Stimulated activated CD8-positive, alpha-beta memory T cell treated with anti-CD3 and anti-CD28 coated beads, Interleukin-4, amount 100 ng/mL, for 24 hours (primary cell): ENCODE measurements at places on chromosomes 5 and 9.

DNA sequence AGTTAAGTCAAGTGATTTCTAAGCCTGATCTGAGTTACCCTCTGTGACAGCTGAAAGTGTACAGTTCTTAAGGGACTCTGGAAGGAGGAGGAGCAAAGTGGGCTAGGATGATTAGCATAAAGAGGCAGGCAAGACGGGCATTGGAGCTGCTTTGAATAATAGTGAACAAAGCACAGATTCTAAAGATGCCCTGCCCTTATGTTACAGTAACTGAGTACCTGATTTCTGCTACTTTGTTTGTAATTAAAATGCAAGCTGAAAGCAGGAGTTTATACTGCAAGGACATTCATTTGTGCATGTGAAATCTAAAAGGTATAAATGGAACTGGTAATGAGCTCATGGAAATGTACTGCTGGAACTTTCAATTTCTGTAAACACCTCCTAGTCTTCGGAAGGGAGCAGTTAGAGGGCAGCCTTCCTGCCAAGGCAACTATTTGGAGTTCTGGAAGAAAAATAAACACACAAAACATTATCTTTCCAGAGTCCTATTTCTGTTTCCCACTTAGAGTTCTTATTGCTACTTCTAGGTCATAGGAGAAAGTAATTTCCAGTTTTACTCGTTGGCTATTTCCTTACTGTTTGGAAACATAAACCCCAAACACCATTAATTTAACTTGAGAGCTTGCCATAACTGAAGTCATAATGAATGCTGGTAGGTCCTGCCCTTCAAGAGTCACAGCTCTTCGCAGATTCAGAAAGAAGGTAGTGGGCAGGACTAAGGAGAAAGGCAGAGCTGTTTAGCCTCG, at the start of gene RANBP3L:
RANBP3L (minus strand) TSS at position 45 of the 746 bp plus-strand sequence. CDS start 486 bp downstream, outside the sequence.
- DNase-seq: no peak

GRCh38 chr5:131640043-131640856, 5.2 kb upstream of the RAPGEF6 start:
- DNase-seq: peak; percentile 34

DNA sequence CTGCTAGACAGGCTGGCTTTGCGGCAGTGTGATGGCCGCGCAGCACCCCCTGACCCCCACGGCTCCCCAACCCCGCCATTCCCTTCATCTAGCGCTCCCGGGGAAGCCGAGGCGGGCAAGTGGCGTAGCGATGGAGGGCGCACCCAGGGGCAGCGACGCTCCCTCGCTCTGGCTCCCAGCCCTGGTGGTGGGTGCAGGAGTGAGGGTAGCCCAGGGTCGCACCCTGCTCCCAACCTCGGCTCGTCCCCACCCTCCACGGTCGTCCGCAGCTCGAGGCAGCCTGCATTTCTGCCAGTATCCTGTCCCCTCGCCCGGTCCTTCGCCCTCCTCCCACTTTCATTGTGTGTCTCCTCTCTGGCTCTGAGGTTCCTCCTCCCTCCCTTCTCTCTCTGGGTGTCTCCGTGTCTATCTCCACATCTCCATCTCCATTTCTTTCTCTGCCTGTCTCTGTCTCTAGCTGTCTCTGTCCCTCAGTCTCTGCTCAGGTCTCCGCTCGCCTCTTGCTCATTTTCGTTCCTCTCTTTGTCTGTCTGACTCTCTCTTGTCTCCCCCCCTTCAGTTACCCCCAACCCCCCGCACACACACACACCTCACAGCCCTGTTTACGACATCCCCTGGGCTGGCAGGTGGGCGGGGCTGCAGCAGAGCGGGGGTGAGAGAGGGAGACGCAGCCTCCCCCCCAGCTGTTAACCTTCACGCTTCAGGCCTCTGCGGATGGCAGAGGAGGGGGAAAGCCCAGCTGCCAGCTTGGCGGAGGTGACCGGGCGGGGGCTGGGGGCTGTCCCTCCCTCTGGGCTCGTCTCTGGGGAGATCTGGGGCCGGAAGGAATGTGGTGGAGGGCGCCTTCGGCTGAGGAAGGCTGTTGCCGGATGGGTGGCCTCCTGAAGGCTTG, 48.7 kb upstream of the PSD2 start:
- peak; percentile 76 for DNase-seq

GRCh38 chr5:167766957-167767356, 524.5 kb upstream of the WWC1 start:
- DNase-seq: no peak

DNA sequence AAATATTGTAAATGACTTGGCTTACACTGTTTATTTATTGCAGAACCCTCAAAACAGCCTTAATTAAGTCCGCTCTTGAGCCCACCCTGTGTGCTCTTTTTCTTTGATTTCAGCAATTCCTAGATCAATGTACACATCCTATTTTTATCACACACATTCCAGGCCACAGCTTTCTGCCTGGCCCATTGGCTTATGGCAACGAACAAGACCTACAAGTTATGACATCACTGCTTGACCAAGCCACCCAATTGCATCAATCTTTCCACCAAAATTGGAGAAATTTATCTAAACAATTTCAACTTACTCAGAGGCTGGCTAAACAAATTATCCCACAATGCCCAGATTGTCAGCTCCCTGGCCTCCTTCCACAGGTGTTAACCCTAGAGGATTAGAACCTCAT, 158.4 kb downstream of the CPLANE1 start:
- no peak for DNase-seq

- DNase-seq: no peak
Measured at GRCh38 chr5:80219391-80219790, 36.5 kb downstream of the SERINC5 start.

GRCh38 chr9:111854799-111855198, 41.8 kb upstream of the UGCG start:
- DNase-seq: no peak

- DNase-seq: no peak
Measured at GRCh38 chr5:139849942-139850341, 54.3 kb downstream of the PSD2 start.

DNA sequence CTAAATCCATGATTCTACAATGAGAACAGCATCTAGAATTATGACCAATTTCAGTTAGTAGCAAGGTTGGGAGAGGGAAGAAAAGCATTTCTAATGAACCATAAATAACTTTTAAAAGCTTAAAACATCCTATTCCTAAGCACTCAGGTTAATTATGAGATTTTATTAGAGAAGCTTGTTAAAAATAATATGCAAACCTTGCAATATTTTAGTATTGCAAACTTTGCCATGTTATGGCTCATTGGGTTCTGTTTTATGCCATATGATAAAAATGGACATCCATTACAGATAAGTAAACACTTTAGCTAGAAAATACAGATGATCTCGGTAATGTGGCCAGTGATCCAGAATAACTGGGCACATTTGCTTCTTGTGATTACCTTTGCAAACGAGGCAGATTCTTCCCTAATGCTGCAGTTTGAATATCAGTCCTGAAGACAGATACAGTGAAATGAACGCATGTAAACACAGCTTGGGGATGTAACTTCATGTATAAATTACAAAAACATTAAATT, 447.0 kb downstream of the PLK2 start:
- no peak for DNase-seq

GRCh38 chr5:112010475-112010874, 253.5 kb upstream of the NREP start:
- DNase-seq: no peak

GRCh38 chr9:76810377-76810957, 46.2 kb downstream of the PCA3 start:
- DNase-seq: no peak

GRCh38 chr5:110815916-110816605, 77.3 kb downstream of the SLC25A46 start:
- DNase-seq: no peak

GRCh38 chr5:53256746-53257145, 147.2 kb upstream of the MOCS2 start:
- no peak for DNase-seq

DNA sequence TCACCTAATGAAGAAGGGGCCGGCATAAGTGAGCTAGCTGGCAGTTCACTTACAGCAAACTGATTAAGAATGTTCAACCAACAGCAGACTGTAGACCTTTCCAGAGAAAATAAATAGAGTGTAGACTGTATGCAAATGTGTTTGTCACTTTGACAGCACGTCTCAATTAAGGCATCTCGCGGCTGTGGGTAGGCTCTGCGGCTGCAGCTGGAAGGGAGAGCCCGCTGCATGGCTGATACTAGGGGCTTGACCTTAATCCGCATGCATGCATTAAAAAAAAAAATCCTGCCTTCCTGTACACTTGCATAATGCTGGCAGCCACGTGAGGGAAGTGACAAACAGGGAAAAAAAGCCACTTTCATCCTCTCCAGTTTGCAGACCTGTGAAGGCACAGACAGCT, 82.3 kb downstream of the CRB2 start:
- DNase-seq: no peak
